ENCODE measurements at places on chromosomes 1 and 21.

DNA sequence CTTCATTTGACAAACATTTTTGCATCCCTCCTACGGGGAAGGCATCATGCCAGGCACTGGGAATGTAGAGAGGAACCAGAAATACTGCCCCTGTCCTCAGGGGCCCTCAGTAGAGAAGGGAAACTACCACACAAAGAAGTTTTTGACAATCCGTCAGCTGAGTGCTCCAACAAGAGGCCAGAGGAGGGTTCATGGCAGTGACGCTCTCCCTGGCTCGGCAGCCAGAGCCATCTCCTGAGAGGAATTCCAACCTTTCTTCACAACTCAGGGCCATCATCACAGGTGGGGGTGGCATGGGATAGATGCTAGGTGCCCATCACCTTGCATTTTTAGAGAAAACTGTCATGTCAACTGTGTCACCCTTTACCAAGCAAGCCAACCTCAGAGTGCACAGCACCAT lies 154.1 kb downstream of the HIVEP3 start:
- DNase-seq: no peak

DNA sequence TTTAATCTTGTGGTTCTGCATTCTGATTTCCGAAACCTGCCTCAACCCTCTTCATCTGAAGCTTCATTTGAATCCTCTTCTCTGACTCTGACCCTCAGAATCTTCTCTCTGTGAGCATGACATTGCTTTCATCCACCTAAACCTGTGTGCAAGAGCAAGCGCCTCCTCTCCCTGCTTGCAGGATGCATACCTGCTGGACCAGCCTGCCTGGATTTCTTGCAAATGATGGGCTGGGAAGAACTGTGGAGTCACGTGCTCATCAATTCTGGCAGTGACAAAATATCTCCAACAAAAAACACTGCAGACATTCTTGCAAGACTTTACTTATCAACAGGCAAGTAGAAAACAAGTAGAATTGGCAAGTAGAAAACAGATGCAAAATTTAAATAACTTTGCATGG lies 20.8 kb upstream of the SLC35F3 start:
- no peak for DNase-seq

DNA sequence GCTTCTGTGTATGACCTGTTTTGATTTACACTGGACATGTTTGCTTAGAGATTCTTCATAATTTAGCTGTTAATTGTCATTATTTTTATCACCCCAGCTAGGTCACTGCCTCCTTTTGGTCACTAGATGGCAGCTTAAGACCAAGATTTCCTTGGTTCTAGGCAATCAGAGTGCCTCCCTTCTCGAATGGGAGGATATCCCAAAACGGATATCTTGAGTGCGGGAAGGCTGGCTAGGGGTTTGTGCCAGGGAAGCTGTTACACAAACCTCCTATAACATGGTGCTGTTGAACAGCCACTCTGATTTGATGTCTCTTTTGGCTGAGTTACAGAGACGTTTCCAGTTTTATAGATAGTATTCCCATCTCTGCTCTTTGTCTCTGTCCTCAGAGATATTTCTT lies 283.5 kb downstream of the S1PR1 start:
- no peak for DNase-seq

GRCh38 chr1:156455362-156455761 lies 45.2 kb downstream of the MEF2D start:
- DNase-seq: no peak

GRCh38 chr21:25581582-25581981 lies 25.7 kb downstream of the MRPL39 start:
- DNase-seq: no peak

DNA sequence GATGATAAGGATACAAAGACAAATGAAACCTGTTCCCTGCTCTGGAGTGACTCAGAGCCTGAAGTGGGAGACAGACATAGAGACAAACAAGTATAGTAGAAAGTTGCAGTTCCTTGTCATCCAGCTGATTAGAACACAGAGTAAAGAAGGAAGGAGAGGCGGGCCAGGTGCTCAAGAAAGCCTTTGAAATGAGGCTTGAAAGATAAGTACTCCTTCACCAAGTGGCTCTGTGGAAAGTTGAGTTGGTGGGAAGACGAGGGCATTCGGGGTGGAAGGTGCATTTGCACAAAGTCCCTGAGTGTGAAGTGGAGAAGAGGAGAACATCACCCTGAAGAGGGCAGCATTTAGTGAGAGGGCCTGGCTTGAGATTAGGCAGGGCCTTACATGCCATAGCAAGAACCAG lies 17.0 kb downstream of the MARK1 start:
- DNase-seq: no peak

DNA sequence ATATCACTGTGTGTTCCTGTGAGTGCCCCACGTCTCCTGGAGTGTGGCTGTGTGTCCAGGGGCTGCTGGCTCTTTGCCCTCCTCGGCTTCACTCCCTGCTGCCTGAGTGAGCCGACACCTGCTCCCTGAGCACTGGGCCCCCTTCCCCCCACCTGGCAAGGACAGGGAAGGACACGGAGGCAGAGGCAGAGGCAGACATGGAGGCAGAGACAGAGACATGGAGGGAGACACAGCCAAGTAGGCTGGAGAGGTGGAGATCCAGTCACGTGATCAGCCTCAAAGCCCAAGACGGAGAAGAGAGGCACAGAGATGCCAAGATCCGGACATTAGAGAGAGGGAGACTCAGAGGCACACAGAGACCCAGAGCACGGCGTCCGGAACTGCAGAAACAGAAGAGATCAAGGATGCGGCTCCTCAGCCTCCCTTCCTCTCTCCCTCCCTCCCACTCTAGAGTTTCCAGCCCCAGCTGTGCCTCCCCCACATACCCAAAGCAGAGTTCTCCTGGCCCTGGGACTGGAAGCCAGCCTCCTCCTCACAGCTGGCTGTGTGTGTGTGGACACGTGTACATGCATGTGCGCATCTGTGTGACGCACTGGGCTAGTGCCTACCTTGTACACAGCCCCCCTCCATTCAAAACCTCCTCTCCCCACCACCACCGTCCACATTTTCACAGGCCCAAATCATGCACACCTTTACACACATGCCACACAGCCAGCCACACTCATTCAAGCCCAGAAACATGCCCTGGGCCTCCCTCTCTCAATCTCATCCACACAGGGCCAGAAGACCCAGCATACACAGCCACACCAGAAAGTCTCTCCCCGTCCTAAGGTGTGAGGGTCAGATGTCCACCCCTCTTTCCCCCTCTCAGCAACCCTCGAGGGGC lies 39.1 kb upstream of the WASF2 start:
- no peak for DNase-seq

GRCh38 chr1:83746234-83746633 lies 252.7 kb downstream of the TTLL7 start:
- no peak for DNase-seq

DNA sequence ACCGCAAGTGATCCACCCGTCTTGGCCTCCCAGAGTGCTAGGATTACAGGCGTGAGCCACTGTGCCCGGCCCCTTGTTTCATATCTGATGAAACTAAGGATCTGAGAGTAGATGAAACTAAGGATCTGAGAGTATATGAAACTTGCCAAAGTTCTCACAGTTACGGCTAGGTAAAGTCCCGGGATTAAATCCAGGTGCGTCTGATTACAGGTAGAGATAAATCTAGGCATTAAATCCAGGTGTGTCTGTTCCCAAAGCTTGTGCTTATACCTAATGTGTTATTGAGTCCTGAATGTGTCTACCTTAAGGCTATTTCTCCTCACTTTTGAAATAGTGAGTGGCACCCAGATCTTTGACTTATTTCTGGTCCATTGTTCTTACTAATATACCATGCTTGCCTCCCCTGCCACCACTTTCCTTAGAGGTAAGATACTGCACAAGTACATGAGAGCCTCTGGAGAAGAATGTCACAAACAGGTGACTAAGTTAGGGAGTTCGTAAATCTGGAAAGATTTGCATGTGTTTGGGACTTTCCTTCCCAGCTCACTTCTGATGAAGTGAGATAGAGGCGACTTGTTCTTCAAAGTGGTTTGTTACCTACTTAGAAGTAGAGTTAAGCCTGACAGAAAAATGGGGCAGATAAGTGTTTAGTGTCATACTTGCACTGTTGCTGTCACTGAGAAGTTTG lies 66.5 kb downstream of the AK4 start:
- DNase-seq: no peak

- DNase-seq: no peak
These were observed 81.0 kb downstream of the MAN1C1 start for GRCh38 chr1:25697435-25698217.

DNA sequence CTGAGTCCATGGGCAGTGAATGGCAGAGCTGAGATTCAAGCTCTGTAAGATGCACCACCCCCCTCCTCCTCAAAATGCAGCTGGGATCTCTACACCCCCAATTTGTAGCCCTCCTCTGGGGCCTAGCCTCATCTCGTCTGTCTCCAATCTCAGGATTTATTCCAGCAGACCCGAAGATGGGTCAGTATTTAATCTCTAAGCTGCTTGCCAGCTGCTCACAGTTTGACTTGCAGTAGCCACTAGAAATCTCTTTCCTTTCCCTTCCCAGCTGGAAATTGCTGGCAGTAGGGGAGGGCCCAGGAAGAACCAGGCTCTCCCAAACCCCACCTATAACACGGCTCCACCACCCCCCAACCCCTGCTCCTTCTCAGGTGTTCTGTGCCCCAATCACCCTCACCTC lies 1.5 kb downstream of the LACTBL1 start:
- DNase-seq: no peak

All from cortex of kidney (tissue), 1 donor.